ENCODE measurements at places on chromosomes 5 and 9.

GRCh38 chr9:92071634-92072033, 43.6 kb downstream of the SPTLC1 start:
- no peak for DNase-seq

- DNase-seq = no peak
Observed at GRCh38 chr5:97499605-97500004, 316.6 kb upstream of the RIOK2 start.

- no peak for DNase-seq
Observed at GRCh38 chr9:121924700-121925099, 168.4 kb downstream of the TTLL11 start.

DNA sequence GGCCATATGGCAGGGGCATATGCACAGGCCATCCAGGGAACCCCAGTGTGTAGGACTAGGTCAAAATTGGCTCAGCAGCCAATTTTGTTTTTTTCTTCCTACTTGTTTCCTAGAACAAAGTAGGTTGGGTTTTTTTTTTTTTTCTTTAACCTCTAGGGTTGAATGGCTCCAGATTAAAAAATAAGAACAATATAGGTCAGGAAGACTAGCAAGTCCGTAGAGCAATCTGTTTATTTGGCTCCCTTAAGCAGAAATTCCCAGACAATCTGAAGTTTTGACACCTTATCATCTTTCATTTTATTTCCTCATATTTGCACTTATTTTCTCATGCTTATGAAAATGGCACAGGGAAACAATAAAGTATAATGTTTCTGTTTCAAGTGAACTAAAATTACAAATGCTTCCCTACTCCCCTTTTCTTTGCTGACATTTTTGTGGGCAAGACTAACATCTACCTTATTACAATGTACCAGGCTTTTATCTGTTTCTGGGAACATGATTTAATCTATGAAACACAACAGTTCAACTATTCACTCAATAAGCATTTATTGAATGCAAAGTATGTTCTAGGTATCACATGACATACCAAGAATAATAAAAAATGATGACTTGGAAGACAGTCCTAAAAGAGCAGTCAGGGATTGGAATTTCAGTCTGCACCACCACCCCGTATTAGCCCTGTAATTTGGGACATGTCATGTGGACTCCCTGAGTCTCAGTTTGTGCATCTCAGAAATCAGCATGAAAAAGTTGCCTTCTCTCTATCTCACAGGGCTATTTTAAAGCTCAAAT, 30.5 kb downstream of the TLR4 start:
- DNase-seq = peak; percentile 3

GRCh38 chr5:42621662-42622061, 135.0 kb upstream of the CCDC152 start:
- DNase-seq = peak; percentile 4

DNA sequence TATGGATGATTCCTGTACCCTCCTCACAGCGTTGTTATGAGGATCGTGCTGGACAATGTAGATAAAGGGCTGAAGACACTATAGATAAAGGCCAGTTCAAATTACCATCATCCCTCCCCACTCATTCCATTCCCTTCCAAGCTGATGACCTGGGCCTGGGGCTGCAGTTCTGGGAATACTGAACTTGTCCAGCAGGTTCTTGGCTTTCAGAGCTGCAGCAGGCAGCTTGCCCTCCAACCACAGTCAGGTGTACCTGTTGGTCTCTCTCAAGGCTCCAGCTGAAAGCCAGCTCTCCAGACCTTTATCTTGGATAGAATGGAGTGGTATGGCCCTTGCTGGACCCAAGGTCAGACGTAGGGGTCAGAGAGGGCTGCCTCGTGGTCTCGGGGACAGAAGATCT, 92.5 kb downstream of the PCDH1 start:
- no peak for DNase-seq

DNA sequence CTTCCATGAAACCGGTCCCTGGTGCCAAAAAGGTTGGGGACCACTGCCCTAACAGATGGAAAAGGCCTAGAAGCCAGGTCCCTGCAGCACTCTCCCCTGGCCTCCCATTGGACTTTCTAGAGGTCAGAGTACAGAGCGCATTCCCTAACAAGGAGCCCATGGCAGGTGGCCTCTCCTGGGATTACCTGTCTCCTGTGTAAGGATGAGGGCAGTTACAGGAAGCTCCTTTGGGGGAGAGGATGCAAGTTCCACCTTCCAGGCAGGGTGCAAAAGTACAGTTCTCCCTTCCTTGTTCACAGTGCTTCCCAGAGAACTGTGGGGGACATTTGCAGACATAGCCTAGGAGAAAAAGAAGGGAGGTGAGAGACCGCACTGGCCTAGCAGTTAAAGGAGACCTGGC, 62.4 kb downstream of the SLC36A1 start:
- no peak for DNase-seq

DNA sequence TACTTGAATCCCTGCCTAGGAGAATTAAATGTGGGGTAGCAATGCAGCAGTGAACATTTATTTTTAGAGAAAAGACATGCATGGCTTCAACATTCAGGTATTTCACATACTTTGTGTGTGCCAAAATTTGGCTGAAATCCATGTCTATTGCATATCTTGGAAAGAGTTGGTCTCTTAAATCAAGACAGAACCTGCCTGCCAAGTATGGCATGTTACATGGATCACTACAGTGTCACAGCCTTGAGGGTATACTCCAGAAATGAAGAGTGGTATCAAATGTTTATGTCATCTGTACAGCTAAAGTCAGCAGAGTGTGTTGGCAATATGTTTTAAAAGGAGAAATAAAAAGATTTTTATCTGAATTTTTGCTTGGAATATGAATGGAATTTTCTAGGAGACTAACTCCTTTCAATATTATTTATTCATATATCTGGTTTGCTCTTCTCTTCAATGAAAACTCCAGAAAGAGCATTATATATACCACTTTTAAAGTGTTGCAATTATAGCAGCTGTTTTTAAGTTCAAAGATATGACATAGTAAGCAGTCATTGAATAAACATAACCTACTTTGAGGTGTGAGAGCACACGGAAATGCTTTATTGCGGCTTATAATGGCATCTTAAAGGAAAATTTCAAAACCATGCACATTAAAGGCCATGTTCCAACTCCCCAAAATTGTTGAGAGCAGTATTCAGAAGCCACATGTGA, 95.4 kb upstream of the MINAR2 start:
- DNase-seq = no peak

- no peak for DNase-seq
Observed at GRCh38 chr5:135571902-135572301, 6.9 kb downstream of the CXCL14 start.

- no peak for DNase-seq
Observed at GRCh38 chr9:137212520-137212919, 7.0 kb downstream of the NDOR1 start.

GRCh38 chr5:96991708-96992107, 55.8 kb downstream of the LNPEP start:
- DNase-seq = no peak

- DNase-seq = peak; percentile 29
Observed at GRCh38 chr5:141664733-141665461, 13.7 kb upstream of the FCHSD1 start.

DNA sequence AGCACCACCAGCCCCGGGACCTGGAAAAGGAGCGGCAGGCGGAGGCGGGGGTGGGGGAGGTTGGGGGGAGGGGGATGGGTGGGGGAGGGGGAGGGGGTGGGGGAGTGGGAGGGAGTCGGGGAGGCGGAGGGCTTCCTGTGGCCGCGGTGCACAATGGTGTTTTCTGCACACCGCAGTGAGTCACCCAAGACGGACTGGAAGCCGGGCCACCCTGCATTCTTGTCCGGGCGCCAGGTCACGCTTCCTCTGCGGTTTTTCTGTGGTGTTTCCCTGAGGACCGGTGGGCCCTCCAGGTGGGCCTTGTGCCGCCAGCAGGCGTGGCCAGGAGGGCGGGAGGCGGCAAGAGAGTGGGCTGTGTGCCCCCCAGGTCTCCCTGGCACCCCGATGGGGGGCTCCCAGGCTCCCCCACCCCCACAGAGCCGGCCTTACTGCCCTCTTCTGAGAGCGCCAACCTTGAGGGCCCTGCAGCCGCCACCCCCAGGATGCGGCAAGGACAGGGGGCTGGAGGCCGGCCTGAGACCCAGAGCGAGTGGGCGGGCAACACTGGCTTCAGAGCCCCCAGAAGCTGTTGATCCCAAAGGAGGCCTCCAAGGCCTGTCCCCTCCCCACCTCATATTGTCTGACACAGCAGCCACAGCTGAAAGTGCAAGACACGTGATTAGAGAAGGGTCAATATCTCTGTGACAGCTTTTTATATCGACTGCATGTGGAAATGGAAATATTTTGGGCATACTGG, 11.1 kb downstream of the EXD3 start:
- DNase-seq = peak; percentile 40

- DNase-seq = no peak
Observed at GRCh38 chr9:7405924-7406604, 393.5 kb downstream of the DMAC1 start.
